Activated CD4-positive, alpha-beta T cell treated with anti-CD3 and anti-CD28 coated beads, Interleukin-2, amount 10 ng/mL, durations not matched to agents 24 days and 14 days (primary cell): ENCODE measurements at places on chromosomes 7 and 10. TPM values are rescaled to one million over a fixed set of nuclear protein-coding genes. Genes with fewer than 3 reads are reported as not detected.
A peak's percentile ranks its signal among the peaks of the same experiment; 100 is the strongest.

- no peaks in the 10 kb centered on the region for H3K27me3 ChIP-seq
- H3K27ac ChIP-seq = peak overlapping the region; percentile 61
- peaks cover 63% of the 10 kb centered on the region for H3K36me3 ChIP-seq
- no peak for DNase-seq
- H3K4me1 ChIP-seq = peaks cover 55% of the 10 kb centered on the region
- peak overlapping the region; percentile 30 for H3K4me3 ChIP-seq
These were observed 77.8 kb upstream of the FAM133B start for GRCh38 chr7:92667816-92668535.

DNA sequence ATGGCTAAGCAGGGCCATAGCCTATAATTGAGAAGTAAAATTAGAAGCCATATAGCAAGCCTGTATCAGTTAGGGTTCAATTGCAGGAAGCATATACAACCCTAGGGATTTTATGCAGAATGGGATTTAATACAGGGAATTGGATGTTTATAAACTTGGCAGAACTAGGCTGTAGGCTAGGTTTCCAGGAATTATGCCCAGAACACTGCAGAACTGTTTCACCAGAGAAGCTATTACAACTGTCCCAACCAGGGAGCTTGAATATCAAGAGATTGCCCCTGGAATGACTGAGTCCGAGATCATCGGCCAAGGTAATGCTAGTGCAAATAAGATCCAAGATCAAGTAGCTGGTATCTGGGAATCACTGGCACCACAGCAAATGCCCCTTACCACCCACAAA is 64.0 kb downstream of the PRR15 start:
- no peak for DNase-seq
- H3K4me1 ChIP-seq = no peaks in the 10 kb centered on the region
- peaks cover 4% of the 10 kb centered on the region for H3K27me3 ChIP-seq
- no peak overlapping the region for H3K4me3 ChIP-seq

DNA sequence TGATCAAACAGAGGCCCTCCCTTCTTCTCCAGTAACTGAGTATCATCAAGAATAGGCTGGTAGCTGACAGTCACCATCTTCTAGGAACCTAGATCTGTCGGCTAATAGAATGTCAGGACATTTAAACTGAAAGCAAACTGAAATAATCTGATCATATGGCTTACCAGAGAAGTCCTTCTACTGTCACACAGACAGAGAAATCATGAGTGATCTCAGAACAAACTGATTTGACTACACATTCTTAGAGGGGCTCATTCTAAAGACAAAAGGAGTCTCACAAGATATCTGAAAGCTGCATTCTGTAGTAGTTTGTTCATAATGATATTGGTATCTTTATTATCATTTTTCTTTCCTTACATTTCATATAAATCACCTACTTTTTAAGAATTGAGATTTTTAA is 130.9 kb upstream of the ADCY1 start:
- H3K27me3 ChIP-seq = peaks cover 10% of the 10 kb centered on the region
- no peaks in the 10 kb centered on the region for H3K36me3 ChIP-seq
- DNase-seq = no peak
- H3K4me3 ChIP-seq = no peak overlapping the region
- H3K27ac ChIP-seq = no peak overlapping the region

The PNLIP gene
- not detected in 2 replicates for total RNA-seq

GRCh38 chr7:17103984-17104383 is 194.5 kb upstream of the AHR start:
- H3K4me3 ChIP-seq = no peak overlapping the region
- no peak for DNase-seq
- no peaks in the 10 kb centered on the region for H3K36me3 ChIP-seq
- H3K27ac ChIP-seq = no peak overlapping the region
- H3K4me1 ChIP-seq = no peaks in the 10 kb centered on the region

- no peaks in the 10 kb centered on the region for H3K27me3 ChIP-seq
- H3K36me3 ChIP-seq = no peaks in the 10 kb centered on the region
- DNase-seq = no peak
- no peak overlapping the region for H3K4me3 ChIP-seq
These were observed 158.8 kb downstream of the HGF start for GRCh38 chr7:81611040-81611439.

The NEUROG3 gene
- not detected in 2 replicates for total RNA-seq

DNA sequence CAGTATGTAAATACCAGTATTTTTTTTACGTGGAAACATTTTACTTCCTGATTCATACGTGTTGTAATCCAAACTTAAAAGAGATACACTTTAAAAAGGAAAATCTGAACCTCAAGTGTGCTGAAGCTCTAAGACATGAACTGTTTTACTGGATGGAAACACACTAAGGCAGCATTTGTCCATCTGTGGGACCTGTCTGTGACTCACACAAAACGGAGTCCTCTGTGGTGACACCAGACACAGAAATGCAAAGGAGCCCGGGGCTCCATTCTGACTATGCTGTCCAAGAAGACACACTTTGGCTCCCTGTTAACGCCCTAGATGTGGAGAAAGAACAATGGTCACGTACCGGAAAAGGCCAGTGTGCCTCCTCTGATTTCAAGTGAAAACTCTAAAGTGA is 23.9 kb downstream of the RNF133 start:
- H3K36me3 ChIP-seq = no peaks in the 10 kb centered on the region
- no peak overlapping the region for H3K27ac ChIP-seq
- no peak for DNase-seq
- H3K4me3 ChIP-seq = no peak overlapping the region
- H3K27me3 ChIP-seq = no peaks in the 10 kb centered on the region

- H3K27me3 ChIP-seq = peaks cover 81% of the 10 kb centered on the region
- H3K4me1 ChIP-seq = peaks cover 7% of the 10 kb centered on the region
- no peak overlapping the region for H3K27ac ChIP-seq
- no peak overlapping the region for H3K4me3 ChIP-seq
- peak; percentile 83 for DNase-seq
These were observed 3.6 kb downstream of the NXPH1 start for GRCh38 chr7:8436965-8437364.

DNA sequence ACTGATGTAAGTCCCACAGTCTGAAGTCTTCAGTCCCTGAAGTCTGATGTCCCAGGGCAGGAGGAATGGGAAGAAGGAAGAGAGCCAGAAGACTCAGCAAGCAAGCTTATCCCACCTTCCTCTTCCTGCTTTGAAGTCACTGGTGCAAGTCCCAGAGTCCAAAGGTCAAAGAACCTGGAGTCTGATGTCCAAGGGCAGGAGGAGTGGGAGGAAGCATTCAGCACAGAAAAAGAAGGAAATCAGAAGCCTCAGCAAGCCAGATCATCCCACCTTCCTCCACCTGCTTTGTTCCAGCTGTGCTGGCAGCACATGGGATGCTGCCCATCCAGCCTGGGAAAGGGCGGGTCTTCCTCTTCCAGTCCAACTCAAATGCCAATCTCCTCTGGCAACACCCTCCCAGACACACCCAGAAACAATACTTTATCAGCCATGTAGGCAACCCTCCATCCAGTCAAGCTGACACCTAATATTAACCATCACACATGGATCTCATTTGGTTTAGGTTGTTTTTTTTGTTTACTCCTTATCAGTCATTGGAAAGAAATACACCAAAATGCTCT is 50.9 kb downstream of the ADAM12 start:
- DNase-seq = no peak
- H3K4me3 ChIP-seq = no peak overlapping the region
- H3K27ac ChIP-seq = no peak overlapping the region
- H3K27me3 ChIP-seq = no peaks in the 10 kb centered on the region
- H3K4me1 ChIP-seq = no peaks in the 10 kb centered on the region
